AG09309 (cell line): ENCODE measurements at places on chromosomes 6 and 20.

DNA sequence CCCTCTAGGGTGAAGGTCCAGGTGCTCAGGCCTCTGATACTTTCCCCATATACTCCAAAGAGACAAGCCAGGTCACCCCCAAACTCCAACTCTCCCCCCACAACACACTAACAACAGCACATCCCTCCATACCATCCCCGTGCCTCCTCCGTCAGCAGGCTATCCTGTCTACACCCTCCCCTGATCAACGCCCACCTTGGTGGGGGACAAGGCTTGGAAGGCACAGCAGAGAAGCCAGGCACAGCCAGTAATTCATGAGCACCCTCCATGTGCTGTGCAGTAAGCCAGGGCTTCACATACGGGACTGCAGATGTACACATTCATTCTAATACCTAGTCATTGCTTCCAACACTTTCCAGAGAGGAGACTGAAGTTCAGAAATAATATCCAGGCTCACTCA lies 57.6 kb downstream of the TRERF1 start:
- no peak for DNase-seq

GRCh38 chr6:137829641-137830083 lies 37.4 kb upstream of the TNFAIP3 start:
- DNase-seq = no peak

GRCh38 chr6:96626759-96627364 lies 63.9 kb downstream of the FHL5 start:
- peak; percentile 4 for DNase-seq

GRCh38 chr6:40353197-40353966 lies 233.8 kb downstream of the LRFN2 start:
- DNase-seq = no peak

GRCh38 chr20:13342469-13343242 lies 121.6 kb downstream of the ISM1 start:
- DNase-seq = peak; percentile 85

DNA sequence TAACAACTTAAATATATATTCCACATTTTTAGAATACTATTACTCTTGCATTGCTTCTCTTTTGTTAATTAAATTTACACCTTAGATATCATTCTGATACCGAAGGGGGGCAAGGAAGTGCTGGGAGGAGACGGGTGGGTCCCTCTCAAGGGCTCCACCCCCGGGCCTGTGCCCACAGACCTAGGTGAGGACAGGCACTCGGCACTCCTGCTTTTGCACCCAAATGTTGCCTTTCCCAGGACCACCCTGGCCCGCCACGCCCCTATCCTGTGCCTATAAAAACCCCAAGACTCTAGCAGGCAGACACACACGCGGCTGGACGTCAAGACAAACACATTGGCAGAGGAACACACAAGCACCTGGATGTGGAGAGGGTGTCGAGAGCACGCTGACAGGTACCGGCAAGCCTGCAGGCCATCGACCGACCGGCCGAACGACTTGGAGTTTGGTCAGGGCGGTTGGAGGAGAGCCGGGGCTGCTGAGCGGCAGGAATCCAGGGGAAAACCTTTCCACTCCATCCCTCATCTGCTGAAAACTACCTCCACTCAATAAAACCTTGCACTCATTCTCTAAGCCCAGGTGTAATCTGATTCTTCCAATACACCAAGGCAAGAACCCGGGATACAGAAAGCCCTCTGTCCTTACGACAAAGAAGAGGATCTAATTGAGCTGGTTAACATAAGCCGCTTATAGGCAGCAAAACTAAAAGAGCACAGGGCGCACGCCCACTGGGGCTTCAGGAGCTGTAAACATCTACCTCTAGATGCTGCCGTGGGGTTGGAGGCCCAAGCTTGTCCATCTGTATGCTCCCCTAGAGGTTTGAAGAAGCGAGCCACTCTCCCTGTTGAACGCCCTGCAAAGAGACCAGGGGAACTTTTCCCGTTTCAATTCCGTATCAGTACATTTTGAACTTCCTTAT lies 197.4 kb upstream of the PRSS16 start:
- no peak for DNase-seq

- no peak for DNase-seq
Observed at GRCh38 chr6:64729522-64729921, 977.5 kb downstream of the EYS start.

DNA sequence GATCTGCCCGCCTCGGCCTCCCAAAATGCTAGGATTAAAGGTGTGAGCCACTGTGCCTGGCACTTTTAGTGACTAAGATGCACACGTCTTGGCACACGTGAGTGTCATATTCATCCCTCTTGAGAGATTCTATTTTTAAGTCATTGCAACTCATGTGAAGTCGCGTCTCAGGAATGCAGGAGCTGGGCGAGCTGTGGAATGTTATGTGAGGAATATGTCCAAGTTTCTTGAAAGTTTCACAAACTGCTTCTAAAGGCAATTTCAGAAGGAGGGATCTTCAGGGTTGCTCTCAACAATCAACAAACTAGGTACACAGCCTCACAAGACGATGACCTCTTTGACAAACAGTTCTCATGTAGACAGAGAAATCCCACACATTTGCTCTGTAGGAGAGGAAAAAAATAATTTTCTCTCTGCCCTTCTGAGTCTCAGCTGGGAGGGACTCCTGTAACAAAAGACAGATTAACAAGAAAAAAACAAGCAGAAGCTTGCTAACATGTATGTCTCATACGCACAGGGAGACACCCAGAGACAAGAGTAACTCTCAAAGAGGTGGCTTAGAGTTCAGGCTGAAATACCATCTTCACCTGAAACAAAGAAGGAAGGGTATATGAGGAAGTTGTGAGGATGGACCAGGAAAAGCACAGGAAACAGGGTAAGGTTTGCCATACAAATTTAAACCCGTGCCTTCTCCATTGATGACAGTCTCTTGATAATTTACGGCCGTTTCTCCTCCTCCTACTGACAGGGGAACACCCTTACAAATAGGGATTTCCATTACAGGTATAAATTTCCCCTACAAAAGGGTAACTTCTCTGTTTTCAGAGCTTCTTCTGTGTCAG lies 45.3 kb upstream of the FAM50B start:
- peak; percentile 90 for DNase-seq

- DNase-seq = no peak
Observed at GRCh38 chr20:42274986-42275385, 656.8 kb upstream of the CHD6 start.

GRCh38 chr6:64010010-64010409 lies 374.4 kb downstream of the PHF3 start:
- no peak for DNase-seq

DNA sequence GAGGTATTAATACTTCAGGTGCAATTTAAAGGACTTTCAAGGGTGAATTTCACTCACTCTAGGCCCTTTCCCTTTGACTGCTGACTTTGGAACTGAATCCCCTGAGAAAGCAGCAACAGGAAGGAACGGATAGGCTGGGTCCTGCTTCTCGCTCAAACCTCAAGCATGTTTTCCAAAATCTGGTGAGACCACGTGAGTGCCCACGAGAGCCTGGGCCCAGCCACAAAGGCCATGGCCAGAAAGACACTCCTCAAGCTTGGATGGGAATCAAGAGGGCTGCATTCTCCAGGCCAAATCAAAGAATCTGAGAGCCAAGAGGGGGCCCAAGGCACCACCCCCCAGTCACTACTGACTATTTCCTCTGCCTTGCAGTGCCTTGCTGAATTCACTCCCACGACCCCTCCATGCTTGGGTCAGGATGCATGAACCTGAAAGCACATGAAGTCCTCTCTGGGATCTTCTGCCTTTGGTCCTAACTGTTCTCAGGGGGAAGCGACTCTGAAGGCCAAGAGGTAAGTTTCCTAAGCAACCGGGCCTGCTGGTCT lies 146.1 kb downstream of the NFATC2 start:
- no peak for DNase-seq

- DNase-seq = no peak
Observed at GRCh38 chr6:170367241-170367640, 60.7 kb downstream of the FAM120B start.

GRCh38 chr6:138215093-138215782 lies 3.1 kb downstream of the PBOV1 start:
- DNase-seq = no peak

- no peak for DNase-seq
Observed at GRCh38 chr20:59912609-59913008, 20.8 kb downstream of the SYCP2 start.

- DNase-seq = no peak
Observed at GRCh38 chr6:52724406-52725121, 38.7 kb downstream of the GSTA2 start.

- no peak for DNase-seq
Observed at GRCh38 chr6:18383441-18383840, 3.7 kb upstream of the RNF144B start.

GRCh38 chr20:48841875-48842529 lies 14.2 kb upstream of the PREX1 start:
- DNase-seq = no peak

DNA sequence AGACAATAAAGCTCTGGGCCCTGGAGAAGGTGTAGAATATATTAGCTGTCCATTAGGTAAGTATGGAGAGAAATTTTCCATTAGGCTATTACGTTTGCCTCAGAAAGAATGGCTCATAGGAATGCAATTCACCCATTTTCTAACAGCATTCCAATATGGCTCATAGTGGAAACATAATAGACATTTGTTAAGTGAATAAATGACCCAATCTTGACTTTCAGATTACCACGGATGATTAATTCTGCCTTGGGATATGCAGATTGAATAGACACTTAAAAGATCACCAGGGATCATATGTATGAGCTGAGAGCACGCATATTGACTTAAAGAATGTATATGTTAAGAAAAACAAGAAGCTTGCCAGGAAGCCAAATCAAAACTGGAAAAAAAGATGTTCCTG lies 209.1 kb upstream of the CDYL start:
- no peak for DNase-seq
